ENCODE measurements at places on chromosomes 3 and 15. TPM values are rescaled to one million over a fixed set of nuclear protein-coding genes. Genes with fewer than 3 reads are reported as not detected.

Gene PCNP
- polyA plus RNA-seq: 44.1 TPM

Gene DVL3
- 42.9 TPM for polyA plus RNA-seq

Gene CCDC33
- 0.08 TPM for polyA plus RNA-seq

Gene TCTA
- polyA plus RNA-seq: 13.2 TPM

DNA sequence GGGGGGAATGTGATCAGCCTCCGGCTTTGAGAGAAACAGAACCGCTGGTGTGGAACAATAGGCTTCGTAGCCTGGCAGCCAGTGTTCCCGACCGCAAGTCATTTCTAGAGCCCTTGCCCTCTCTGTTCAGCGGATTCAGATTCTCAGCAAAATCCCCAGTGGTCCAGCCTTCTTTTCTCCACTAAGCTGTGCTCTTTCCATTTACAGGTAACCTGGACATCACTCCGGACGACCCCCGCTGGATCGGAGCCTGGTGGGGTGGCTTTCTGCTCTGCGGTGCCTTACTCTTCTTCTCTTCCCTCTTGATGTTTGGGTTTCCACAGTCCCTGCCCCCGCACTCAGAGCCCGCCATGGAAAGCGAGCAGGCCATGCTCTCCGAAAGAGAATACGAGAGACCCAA is 250.6 kb downstream of the SLCO3A1 start:
- H3K4me3 ChIP-seq: no peak overlapping the region
- no peaks in the 10 kb centered on the region for H3K36me3 ChIP-seq
- no peak overlapping the region for H3K27ac ChIP-seq
- H3K27me3 ChIP-seq: peaks cover 29% of the 10 kb centered on the region
- DNase-seq: no peak
- no peaks in the 10 kb centered on the region for H3K4me1 ChIP-seq

DNA sequence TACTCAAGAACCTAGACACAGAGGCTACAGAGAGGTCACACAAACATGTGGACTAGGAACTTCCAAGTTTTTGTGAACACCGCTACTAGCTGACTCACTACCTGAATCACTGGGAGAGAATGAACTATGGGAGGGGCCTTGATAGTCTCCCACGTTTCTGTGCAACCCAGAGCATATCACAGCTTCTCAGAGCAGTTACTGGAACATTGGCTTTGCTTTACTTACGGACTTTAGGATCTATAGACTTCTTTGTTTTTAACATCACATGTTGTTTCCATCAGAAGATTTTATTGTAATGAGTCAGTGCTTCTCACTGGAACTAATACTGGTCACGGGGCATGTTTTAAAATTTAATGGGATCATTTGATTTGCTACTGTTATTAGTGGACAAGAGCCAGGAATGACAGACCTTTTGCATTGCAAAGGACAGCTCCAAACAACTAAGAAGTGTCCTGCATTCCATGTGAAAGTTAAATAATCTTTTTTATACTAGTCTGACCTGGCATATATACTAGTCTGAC is 35.6 kb downstream of the RTP4 start:
- H3K4me3 ChIP-seq: no peak overlapping the region
- no peaks in the 10 kb centered on the region for H3K36me3 ChIP-seq
- H3K27me3 ChIP-seq: no peaks in the 10 kb centered on the region
- peak; percentile 9 for DNase-seq
- H3K27ac ChIP-seq: no peak overlapping the region

GRCh38 chr3:62559831-62560445 is 186.6 kb upstream of the FEZF2 start:
- H3K4me1 ChIP-seq: no peaks in the 10 kb centered on the region
- H3K27me3 ChIP-seq: no peaks in the 10 kb centered on the region
- H3K27ac ChIP-seq: no peak overlapping the region
- no peaks in the 10 kb centered on the region for H3K36me3 ChIP-seq
- H3K4me3 ChIP-seq: no peak overlapping the region
